ENCODE measurements at places on chromosomes 3 and 15. TPM values are rescaled to one million over a fixed set of nuclear protein-coding genes. Genes with fewer than 3 reads are reported as not detected.

DNA sequence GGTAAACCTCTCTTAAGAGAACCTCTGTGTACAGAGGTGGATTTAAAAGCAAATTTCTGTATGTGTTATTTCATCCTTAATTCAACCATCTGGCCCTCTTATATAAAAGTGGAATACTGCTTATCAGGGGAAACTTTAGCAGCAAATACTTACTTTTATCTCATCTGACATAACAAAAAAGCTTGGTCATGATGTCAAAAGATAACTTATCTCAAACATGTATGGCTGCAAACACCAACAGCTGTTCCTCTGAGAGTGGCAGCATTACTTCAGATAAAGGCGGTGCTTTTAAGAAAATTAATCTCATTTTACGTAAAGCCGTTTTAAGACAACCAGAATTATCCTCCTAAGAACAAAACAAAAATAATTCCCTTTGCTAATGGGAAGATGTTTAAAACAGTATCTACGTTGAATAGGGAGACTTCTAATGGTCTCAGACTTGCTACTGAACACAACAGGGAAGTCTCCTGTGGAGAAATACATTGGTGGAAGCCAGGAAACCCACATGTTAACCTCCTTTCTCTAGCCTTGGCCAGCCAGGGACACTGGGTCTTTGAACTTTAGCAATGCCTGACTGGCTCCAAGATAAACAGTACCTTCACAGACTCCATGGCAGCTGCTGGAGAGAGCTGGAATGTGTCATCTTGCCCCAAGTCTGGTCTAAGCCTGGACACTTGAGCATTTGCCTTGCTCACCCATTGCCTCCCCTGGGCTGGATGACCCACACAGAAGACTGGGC is 18.1 kb downstream of the ARRDC4 start:
- DNase-seq = no peak

GRCh38 chr15:85024509-85025336 is 43.1 kb downstream of the PDE8A start:
- DNase-seq = no peak

KNG1 gene
- not detected for total RNA-seq

TJP1 gene
- total RNA-seq = not detected

SPESP1 gene
- 0.43 TPM for total RNA-seq

ITIH1 gene
- total RNA-seq = not detected
